ENCODE measurements at places on chromosomes 7 and 10. TPM values are rescaled to one million over a fixed set of nuclear protein-coding genes. Genes with fewer than 3 reads are reported as not detected.

The ST8SIA6 gene
- total RNA-seq, result 11.0 TPM

The RASA4B gene
- total RNA-seq, result 4.3 TPM

The RAMP3 gene
- total RNA-seq, result 62.0 TPM

The RELN gene
- total RNA-seq, result 6.9 TPM

The TMEM236 gene
- 0.90 TPM for total RNA-seq

The DDC gene
- total RNA-seq, result not detected

The MBL2 gene
- not detected for total RNA-seq

The STRIP2 gene
- 8.5 TPM for total RNA-seq

DNA sequence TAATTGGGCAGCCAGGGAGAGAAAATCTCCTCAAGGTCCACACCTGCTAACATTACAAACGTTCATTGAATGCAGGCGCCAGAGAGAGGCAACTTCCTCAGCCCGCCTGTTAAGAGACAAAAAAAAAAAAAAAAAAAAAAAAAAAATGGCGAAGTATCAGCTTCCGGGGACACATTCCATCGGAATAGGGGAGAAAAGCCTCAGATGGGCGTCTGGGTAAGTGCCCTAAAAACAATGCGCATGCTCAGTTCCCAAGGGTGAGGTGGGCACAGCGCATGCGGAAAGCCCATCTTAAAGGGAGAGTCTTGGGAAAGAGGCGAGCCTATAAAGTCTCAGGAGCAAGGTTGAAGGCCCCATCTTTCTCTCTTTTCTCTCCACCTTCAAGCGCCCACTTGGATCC, 1139.7 kb upstream of the CELF2 start:
- no peak overlapping the region for H3K4me3 ChIP-seq
- no peaks in the 10 kb centered on the region for H3K4me1 ChIP-seq
- H3K36me3 ChIP-seq, result no peaks in the 10 kb centered on the region
- DNase-seq, result no peak

DNA sequence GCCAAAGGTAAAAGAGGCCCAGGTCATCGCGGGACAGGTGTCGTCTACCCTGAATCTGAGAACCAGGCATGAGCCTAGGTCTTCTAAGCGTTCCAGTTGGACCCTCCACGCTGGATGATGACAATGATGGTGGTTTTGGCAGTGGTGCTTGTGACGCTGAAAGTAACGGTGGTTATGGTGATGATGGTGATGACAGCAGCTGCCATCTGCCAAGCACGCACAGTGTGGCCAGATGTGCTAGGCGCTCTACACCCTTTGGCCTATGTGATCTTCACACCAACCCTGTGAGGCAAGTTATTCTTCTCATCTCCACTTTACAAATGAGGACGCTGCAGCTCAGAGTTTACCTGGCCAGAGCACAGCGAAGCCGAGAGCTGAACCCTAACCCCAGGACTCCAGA, 93.9 kb downstream of the FAM53B start:
- no peaks in the 10 kb centered on the region for H3K36me3 ChIP-seq
- no peak overlapping the region for H3K4me3 ChIP-seq
- H3K4me1 ChIP-seq, result no peaks in the 10 kb centered on the region
- DNase-seq, result no peak

DNA sequence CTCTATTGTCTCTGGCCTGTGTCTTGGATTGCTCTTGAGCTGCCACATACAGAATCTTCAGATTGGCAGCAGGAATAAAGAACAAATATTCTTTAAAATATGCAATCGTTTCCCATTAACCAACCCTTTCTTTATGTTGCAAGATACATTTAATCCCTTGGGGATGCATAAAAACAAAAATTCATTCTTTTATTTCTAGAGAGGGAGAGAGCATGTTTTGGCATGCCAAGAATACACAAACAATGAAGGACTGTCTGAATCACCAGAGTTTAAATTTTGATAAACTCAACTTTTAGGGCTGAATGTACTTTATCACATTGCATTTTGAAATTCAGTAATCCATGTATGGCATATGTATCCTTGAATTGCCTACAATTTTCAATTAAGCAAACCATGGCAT, 154.3 kb upstream of the SEMA3D start:
- H3K27me3 ChIP-seq, result no peaks in the 10 kb centered on the region
- no peak overlapping the region for H3K27ac ChIP-seq
- H3K4me1 ChIP-seq, result no peaks in the 10 kb centered on the region

GRCh38 chr10:125824736-125825135, 1.4 kb downstream of the BCCIP start:
- DNase-seq, result no peak
- peaks cover 32% of the 10 kb centered on the region for H3K4me1 ChIP-seq
- H3K27ac ChIP-seq, result no peak overlapping the region
- H3K27me3 ChIP-seq, result no peaks in the 10 kb centered on the region
- H3K4me3 ChIP-seq, result peak overlapping the region; percentile 98
- H3K36me3 ChIP-seq, result peaks cover 37% of the 10 kb centered on the region

DNA sequence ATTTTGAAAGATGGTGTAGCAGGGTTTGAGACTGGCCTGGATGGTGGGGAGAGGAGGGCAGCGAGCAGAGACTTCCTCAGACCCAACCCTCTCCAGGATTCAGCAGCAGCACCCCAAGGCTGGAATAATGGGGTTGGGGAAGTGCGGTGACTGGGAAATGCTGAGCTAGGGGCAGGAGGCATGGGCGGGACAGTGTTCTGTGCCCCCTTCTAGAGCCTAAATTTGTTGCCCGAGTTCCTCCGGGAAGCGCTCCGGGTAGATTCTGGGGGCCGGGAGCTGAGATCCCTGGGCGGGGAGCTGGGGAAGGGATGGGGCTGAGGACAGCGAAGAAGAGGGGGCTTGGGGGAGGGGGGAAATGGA, at the start of gene CHAT:
CHAT (plus strand) TSS at position 156 of the 360 bp plus-strand sequence; CDS start at position 309, 153 bp downstream.
- no peaks in the 10 kb centered on the region for H3K36me3 ChIP-seq
- no peak within 1 kb of the TSS for H3K4me3 ChIP-seq
- no peak for DNase-seq
- peaks cover 32% of the 10 kb centered on the region for H3K4me1 ChIP-seq
- peaks cover 34% of the 10 kb centered on the region for H3K27me3 ChIP-seq

GRCh38 chr7:70434376-70434775, 697.6 kb upstream of the GALNT17 start:
- H3K27ac ChIP-seq, result no peak overlapping the region
- no peaks in the 10 kb centered on the region for H3K27me3 ChIP-seq
- no peaks in the 10 kb centered on the region for H3K4me1 ChIP-seq
- H3K4me3 ChIP-seq, result no peak overlapping the region

DNA sequence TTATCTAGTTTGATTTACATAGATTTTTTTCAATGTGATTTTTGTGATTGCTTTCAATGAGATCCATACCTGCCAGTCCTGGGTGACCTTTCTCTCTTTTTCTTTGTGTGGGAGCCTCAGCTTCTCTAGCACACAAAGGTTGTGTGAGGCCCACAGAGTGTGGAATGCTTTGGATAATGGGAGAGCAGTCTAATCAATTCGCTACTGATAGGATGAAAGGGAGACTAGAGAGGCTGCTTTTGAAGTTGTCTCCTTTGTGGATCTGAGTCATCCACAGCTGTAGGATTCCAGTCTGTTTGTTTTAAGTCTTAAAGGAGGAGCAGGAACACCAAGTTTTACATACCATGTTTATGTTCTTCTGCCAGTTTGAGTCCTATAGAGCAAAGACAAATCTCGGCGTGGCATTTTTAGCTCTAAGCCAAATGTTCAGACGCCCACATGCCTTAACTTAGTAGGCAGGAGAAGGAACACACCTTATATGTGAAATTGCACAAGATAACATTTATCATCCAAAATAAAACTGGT, 330.0 kb downstream of the ARL4A start:
- H3K27ac ChIP-seq, result no peak overlapping the region
- DNase-seq, result no peak
- H3K36me3 ChIP-seq, result no peaks in the 10 kb centered on the region
- H3K4me3 ChIP-seq, result no peak overlapping the region

DNA sequence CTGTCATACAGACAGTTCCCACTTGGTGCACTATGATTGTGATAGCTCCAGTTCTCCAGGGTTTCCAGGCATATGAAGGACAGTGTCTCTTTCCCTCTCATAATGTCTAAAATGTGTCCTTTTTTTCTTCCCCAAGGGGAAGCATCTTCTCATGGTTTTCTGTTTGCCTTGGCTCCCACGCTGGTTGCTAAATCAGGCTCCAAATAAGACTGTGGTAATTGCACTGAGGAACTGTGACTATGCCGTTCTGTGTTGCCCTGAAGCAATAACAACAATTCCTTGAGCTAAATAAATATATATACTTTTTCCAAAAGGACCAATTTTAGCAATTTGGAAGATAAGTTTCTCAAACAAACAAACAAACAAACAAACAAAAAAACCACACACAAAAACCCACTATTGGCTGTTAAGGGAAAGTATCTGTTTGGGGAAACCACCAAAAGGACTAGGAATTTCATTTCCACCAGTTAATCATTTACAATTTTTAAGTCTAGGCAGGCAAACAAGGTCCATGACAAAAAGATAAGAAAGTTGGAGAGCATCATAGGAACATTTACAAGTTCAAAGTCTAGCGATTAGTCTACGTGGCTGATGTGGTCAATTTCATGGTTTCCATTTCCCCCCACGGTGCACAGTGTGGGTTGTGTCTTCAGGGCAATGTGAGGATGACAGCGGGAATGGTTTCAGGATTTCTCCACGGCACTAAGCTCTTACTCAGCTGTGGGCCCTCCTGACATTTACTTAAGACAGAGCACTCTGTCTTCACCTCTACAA, 62.4 kb downstream of the THNSL1 start:
- H3K4me1 ChIP-seq, result peaks cover 18% of the 10 kb centered on the region
- no peak overlapping the region for H3K4me3 ChIP-seq
- no peak for DNase-seq
- H3K27me3 ChIP-seq, result no peaks in the 10 kb centered on the region
- no peak overlapping the region for H3K27ac ChIP-seq
- no peaks in the 10 kb centered on the region for H3K36me3 ChIP-seq

DNA sequence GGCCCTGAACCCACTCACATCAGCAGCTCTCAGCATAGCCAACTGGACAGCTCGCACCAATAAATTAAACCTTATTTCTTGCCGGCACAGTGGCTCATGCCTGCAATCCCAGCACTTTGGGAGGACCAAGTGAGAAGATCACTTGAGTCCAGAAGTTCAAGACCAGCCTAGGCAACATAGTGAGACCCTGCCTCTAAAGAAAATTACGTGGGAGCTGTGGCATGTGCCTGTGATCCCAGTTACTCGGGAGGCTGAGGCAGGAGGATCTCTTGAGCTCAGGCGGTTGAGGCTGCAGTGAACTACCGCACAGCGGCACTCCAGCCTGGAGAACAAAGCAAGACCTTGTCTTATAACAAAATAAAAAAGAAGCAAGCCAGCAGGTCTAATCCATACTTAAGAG, 75.7 kb downstream of the SEPTIN14 start:
- DNase-seq, result peak; percentile 18
- no peaks in the 10 kb centered on the region for H3K36me3 ChIP-seq
- H3K4me1 ChIP-seq, result no peaks in the 10 kb centered on the region
- H3K27me3 ChIP-seq, result no peaks in the 10 kb centered on the region

GRCh38 chr7:41822259-41822817, 119.4 kb upstream of the INHBA start:
- no peak overlapping the region for H3K27ac ChIP-seq
- H3K4me3 ChIP-seq, result no peak overlapping the region
- H3K36me3 ChIP-seq, result no peaks in the 10 kb centered on the region
- H3K27me3 ChIP-seq, result no peaks in the 10 kb centered on the region

GRCh38 chr7:130734815-130735716, 1.1 kb upstream of the KLF14 start:
- H3K27ac ChIP-seq, result no peak overlapping the region
- DNase-seq, result no peak
- H3K4me1 ChIP-seq, result no peaks in the 10 kb centered on the region
- H3K4me3 ChIP-seq, result peak overlapping the region; percentile 42

- H3K4me1 ChIP-seq, result no peaks in the 10 kb centered on the region
- no peak overlapping the region for H3K27ac ChIP-seq
- H3K36me3 ChIP-seq, result no peaks in the 10 kb centered on the region
- no peak for DNase-seq
Measured at GRCh38 chr10:115968236-115968635, 304.8 kb downstream of the GFRA1 start.

- H3K36me3 ChIP-seq, result no peaks in the 10 kb centered on the region
- no peak for DNase-seq
- no peaks in the 10 kb centered on the region for H3K27me3 ChIP-seq
- H3K4me1 ChIP-seq, result no peaks in the 10 kb centered on the region
- no peak overlapping the region for H3K4me3 ChIP-seq
Measured at GRCh38 chr7:30709549-30709948, 27.3 kb upstream of the CRHR2 start.

DNA sequence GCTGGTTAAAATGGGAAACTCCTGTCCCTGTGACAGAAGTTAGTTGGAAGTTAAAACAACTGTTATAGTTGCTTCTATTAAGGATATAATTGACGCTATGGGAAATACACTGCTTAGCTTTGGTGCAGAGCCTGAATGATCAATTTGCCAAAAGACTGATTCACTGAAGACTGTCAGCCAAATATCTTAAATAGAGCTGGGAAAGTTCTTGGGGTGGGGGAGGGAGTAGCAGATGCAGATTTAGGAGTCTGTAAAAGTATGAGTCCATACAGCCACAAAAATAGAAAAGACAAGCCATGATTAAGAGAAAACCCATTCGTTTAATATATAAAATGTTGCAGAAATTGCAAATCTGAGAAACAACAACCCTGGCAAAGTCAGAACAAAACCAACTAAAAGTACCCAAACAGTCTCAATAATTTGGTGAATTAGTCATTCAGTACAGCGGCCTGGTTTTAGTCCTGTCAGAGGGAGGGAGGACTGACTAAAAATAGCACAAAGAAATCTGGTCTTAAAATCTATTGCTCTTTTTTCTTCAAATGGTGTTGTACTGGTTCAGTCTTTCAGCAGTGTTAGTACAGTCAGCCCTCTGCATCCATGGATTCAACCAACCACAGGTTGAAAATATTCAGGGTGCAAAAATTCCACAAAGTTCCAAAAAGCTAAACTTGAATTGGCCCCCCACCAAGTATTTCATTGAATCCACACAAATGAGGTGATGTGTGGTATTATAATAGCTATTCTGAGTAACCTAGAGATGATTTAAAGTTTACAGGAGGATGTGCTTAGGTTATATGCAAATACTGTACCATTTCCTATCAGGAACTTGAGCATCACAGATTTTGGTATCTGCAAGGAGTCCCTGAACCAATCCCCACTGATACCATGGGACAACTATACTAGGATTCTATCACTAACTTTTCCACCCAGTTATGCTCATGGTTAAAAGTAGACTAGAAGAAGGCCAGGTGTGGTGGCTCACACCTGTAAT, 30.0 kb downstream of the STK17A start:
- no peak overlapping the region for H3K4me3 ChIP-seq
- DNase-seq, result no peak
- H3K4me1 ChIP-seq, result no peaks in the 10 kb centered on the region
- no peaks in the 10 kb centered on the region for H3K27me3 ChIP-seq
- peaks cover 16% of the 10 kb centered on the region for H3K36me3 ChIP-seq

GRCh38 chr7:135414850-135415439, 95.0 kb downstream of the CNOT4 start:
- H3K4me3 ChIP-seq, result no peak overlapping the region
- H3K4me1 ChIP-seq, result no peaks in the 10 kb centered on the region
- no peaks in the 10 kb centered on the region for H3K27me3 ChIP-seq

Data from right atrium auricular region (tissue), 2 donors.